SHP77 treated with DMSO at 0.1 percent for 48 hours (cell line): ENCODE measurements at places on chromosomes 7 and 10.

DNA sequence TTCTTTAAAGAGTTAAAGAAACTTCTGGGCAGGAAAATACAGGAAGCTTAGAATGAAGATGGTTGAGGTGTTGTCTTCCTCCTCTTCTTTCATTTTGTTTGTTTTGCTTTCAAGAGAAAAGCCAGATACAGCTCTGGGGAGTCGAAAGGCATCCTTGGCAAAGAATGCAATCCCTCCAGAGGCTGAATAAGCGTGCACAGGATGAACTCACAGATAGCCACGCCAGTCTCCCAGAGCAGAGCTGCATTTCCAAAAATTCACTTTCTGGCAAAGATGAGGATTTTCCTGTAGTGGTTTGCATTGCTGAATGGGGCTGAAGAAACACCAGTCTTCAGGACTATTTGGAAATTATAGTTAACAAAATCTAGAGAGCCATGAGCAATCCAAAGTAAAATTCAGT, 336.4 kb downstream of the NRG3 start:
- DNase-seq = no peak

GRCh38 chr7:585229-585711, 65.6 kb upstream of the PDGFA start:
- no peak for DNase-seq

- no peak for DNase-seq
Measured at GRCh38 chr10:123103944-123104343, 31.8 kb upstream of the HMX3 start.

- no peak for DNase-seq
Measured at GRCh38 chr7:140484479-140484878, 5.2 kb upstream of the MKRN1 start.

DNA sequence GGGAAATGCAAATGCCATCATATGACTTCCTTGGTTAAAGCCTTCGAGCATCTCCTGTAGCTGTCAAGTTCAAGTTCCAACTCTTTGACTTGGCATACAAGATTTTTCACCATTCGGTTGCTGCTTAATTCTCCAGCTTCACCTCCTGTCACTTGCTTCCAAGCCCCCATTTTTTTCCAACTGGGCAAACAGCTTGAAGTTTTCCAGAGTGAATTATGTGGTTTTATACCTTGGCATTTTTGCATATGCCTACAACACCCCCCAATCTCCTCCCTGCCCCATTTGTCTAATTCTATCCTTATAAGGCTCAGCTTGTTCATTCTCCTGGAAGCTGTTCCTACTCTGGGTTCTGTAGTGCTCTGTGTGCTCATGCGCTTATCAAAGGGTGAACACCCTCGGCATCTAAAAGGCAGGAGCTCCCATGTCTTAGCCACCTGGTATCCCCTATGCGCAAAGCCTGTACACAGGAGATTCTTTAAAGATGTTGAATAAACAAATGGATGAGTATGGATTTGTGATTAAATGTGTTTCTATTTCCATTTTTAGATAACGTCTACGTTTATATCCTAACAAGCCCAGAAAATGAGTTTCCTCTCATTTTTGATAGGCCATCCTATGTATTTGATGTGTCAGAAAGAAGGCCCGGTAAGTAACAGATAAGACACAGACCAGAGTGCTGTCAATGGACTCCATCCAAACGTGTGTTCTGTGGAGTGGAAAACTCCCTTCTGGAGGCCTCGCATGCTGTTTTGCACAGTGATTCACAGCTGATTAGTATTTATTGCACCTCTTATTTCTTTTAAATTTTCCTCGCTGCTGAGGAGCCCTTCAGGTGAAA, 52.5 kb downstream of the CDHR3 start:
- DNase-seq = no peak

DNA sequence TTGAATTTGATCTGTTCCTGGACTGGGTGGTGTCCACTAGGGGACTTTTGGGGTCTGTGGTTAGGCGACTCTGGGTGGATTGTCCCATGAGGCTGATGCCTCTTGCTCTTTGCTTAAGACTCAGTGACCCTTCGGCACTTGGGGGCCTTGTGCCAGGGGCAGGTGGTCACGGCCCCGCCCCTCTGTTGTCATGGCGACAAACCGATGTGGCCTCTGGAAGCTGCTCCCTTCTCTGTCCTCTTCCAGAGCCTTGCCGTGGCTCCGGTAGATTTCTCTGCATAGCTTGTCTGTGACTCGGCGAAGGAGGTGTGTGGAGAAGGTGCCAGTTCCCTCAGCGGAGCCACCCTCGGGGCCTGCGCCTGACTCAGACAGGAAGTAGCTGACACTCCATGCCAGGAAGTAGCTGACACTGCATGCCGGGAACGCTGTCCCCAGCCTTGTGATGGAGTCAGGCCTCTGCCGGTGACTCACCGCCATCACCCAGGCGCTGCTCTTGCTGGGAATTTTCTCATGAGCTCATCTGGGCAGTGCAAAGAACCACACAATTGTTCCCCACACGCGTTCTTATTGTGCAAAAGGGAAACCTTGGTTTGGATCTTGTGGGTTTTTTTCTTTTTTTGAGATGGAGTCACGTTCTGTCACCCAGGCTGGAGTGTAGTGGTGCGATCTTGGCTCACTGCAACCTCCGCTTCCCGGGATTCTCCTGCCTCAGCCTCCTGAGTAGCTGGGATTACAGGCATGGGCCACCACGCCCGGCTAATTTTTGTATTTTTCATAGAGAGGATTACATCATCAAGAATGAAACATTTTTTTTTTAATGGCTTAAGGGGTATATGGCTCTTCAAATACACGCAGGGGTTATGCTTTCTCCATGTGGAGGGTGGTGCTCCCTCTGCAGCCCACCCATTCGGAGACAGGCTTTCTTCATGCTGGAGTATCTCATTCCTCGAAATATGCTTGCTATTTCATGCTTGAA, 72.6 kb downstream of the PFKFB3 start:
- no peak for DNase-seq

- DNase-seq = no peak
Measured at GRCh38 chr7:95793658-95794057, 21.3 kb downstream of the DYNC1I1 start.

DNA sequence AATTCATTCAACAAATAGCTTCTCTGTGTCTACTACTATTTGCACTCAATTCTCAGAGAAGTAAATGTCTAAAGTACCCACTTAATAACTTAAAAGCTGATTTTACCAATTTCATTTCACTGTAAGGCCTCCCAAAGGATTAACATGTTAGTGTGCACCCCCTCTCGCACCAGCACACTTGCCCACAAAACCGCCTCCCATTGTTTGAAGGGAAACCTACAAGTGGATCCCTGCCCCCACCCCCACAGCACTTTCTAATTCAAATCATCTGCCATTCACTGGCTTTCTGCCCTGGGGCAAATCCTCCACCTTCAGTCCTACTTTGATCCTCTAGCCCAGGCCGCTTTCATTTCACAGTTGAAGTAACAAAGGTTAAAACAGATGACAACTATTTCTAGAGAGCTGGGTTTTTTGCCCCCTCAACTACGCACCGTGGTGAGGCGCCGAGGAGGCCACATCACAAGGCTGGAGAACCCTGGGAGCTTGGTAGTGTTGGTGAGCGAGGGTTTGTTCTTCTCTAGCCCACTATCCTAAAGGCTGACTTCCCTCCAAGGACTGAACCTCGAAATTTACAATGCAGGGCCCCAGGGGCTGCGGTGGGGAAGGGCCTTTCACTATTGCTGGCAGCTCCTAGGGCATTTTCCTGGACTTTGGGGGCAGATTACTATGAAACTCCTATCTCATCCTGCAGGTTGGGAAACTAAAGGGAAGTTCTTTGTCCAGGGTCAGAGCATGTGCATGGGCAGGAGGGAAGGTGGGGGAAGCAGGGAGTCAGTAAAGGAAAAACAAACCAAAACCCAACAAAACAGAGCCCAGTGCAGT, 517.4 kb upstream of the ZMIZ1 start:
- DNase-seq = no peak

- DNase-seq = no peak
Measured at GRCh38 chr10:108241166-108241565, 1076.7 kb upstream of the SORCS1 start.

DNA sequence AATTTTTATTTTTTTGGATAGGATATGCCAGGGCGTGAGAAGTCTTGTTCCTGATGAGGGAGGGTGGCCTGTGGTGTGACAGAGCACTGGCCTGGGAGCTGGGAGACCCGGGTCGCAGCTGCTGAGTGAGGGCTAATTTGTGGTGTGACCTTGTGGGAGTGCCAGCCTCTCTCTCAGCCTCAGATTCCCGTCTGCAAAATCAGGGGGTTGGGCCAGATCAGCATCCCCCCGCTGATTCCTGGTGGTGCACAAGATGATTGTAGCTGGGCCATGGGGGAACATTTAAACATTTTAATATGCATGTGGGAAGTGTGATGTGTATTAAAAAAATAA, 14.9 kb downstream of the TSPAN15 start:
- DNase-seq = no peak

DNA sequence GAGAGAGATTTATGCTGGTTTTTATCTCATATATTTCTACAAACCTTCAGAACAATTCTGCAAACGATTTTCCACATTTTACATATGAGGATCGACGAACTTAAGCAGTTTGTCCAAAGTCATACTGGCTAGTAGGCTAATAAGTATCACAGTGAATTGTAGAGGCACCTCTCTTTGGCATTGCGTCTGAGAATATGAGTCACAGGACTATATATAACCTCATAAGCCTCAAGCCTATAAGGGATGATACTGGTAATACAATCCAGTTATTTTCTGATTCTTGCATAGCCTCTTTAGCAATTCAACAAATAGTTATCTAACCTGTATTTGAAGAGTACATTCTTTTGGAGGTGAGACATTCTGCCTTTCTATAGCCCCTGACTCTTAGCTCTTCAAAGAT, 129.8 kb downstream of the GPR158 start:
- DNase-seq = no peak

DNA sequence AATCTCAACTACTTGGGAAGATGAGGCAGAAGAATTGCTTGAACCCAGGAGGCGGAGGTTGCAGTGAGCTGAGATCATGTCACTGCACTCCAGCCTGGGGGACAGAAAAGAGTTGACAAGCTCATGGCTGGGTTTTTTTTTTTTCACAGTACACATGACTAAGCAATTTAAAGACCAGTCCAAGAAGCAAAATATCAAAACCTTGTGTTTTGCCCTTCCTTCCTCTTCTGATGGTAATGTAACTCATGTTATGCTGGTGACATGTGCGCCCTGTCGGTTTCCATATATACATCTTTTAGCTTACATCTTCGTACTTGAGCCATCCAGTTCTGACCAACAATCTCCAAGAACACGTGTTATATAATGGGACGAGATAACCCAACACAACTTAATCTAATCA, 237.7 kb upstream of the PLXDC2 start:
- DNase-seq = no peak
